ENCODE measurements at places on chromosomes 2 and 18. TPM values are rescaled to one million over a fixed set of nuclear protein-coding genes. Genes with fewer than 3 reads are reported as not detected.

GRCh38 chr2:150159300-150159699 is 328.2 kb downstream of the RND3 start:
- DNase-seq = no peak

The CHMP3 gene
- 145 TPM for polyA plus RNA-seq

The MC4R gene
- polyA plus RNA-seq = not detected

- no peak for DNase-seq
Measured at GRCh38 chr2:144471305-144472045, 48.4 kb downstream of the ZEB2 start.

GRCh38 chr2:47034973-47035609 is 119.5 kb upstream of the MCFD2 start:
- DNase-seq = no peak

DNA sequence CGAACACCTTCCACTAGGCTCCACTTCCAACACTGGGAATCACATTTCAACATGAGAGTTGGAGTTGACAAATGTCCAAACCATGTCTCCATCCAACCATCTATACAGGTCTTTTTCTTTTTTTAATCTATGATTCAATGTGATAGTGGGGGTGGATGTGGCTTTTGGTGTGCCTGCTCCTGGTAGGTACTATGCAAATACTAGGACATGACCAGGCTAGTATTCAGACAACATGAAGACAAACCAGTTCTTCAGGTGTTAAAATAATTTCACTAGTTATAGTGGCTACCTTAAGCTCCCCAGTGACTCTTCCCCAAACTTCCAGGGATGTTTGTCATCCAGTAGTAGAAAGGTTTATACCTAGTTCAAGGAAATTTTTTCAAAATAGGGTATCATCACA is 387.5 kb downstream of the CDH2 start:
- DNase-seq = no peak

All from BJ (cell line).